ENCODE measurements at places on chromosomes 6 and 20. TPM values are rescaled to one million over a fixed set of nuclear protein-coding genes. Genes with fewer than 3 reads are reported as not detected.

DNA sequence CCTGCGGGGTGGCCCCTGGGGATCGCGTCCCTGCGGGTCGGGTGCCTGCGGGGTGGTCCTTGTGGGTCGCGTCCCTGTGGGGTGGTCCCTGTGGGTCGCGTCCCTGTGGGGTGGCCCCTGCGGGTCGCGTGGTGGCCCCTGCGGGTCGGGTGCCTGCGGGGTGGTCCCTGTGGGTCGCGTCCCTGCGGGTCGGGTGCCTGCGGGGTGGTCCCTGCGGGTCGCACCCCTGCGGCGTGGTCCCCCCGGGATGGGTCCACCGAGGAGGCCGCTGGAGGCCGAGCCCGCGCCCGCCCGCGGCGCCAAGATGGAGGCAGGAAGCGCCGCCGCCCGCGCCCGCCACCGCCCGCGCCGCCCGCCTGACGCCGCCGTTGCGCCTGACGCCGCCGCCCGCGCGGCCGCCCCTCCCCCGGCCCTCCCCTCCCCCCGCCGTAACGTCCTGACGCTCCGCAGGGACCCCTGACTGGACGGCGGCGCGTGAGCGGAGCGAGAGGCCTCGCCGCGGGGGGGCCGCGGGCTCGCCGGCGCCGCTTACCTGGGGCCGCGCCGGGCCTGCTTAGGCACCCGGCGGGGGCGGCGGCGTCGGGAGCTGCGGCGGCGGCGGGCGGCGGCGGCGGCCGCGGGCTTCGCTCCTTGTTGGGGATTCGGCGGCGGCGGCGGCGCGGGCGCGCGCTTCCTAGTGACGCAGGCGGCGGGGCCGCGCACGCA, at the start of gene GMEB2:
TSS of gene GMEB2 (minus strand) at position 678 of the 705 bp plus-strand sequence. CDS start 7,704 bp downstream, outside the sequence.
- DNase-seq: peak; percentile 16
- no peaks in the 10 kb centered on the region for H3K27me3 ChIP-seq
- H3K4me3 ChIP-seq: peak within 1 kb of the TSS; percentile 93
- H3K4me1 ChIP-seq: peaks cover 8% of the 10 kb centered on the region
- peak within 1 kb of the TSS; percentile 87 for H3K27ac ChIP-seq

- H3K4me3 ChIP-seq: no peak overlapping the region
- no peak overlapping the region for H3K27ac ChIP-seq
- no peaks in the 10 kb centered on the region for H3K36me3 ChIP-seq
- DNase-seq: no peak
- no peaks in the 10 kb centered on the region for H3K4me1 ChIP-seq
- H3K27me3 ChIP-seq: no peaks in the 10 kb centered on the region
These were observed 143.2 kb upstream of the RUNX2 start for GRCh38 chr6:45184937-45185336.

- H3K4me1 ChIP-seq: peaks cover 13% of the 10 kb centered on the region
- peaks cover 6% of the 10 kb centered on the region for H3K36me3 ChIP-seq
- H3K27ac ChIP-seq: no peak overlapping the region
- DNase-seq: no peak
- no peak overlapping the region for H3K4me3 ChIP-seq
These were observed 3.7 kb downstream of the NAA20 start for GRCh38 chr20:20020908-20021307.

GRCh38 chr6:10081957-10082356, 332.9 kb downstream of the TFAP2A start:
- no peaks in the 10 kb centered on the region for H3K36me3 ChIP-seq
- DNase-seq: no peak
- no peak overlapping the region for H3K27ac ChIP-seq
- H3K4me3 ChIP-seq: no peak overlapping the region
- H3K27me3 ChIP-seq: no peaks in the 10 kb centered on the region

DNA sequence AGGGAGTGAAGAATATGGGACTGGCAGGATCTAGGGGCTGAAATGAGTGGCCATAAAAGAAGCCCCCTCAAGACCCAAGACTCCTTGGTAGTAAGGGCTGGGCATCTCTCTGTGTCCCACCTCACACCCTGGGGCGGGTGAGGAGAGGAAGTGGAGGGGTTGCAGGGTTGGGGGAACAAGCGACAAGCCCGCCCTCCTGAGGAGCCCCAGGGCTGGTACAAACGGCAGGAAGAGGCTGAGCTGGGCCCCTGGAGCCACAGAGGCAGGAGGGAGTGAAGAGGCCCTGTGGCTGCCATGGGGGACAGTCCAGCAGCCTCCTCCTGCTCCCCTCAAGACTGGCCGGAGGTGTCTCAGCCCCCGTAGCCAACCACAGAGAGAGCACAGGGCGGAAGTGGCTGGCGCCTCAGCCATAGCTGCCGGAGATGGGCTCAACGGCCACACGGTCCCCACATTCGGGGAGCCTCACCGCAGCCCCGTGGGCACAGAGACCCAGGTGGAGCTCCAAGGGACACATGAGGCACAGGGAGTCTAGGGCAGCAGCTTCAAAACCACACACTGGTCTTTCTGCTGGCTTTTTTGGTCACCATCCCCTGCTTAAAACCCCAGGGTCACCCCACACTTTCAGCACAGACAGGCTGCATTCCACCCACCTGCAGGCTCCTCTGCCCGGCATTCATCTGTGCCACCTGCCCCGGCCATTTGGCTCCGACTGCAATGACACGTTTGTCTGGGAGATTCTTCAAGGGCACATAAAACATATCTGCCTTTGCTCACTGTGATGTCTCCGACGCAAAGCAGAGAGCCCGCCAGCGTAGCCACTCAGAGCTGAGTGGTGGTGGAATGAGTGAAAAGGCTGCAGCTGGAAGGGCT, 524 bp downstream of the C20orf203 start:
- no peaks in the 10 kb centered on the region for H3K36me3 ChIP-seq
- H3K4me3 ChIP-seq: no peak overlapping the region
- no peak overlapping the region for H3K27ac ChIP-seq
- DNase-seq: no peak
- no peaks in the 10 kb centered on the region for H3K4me1 ChIP-seq

DNA sequence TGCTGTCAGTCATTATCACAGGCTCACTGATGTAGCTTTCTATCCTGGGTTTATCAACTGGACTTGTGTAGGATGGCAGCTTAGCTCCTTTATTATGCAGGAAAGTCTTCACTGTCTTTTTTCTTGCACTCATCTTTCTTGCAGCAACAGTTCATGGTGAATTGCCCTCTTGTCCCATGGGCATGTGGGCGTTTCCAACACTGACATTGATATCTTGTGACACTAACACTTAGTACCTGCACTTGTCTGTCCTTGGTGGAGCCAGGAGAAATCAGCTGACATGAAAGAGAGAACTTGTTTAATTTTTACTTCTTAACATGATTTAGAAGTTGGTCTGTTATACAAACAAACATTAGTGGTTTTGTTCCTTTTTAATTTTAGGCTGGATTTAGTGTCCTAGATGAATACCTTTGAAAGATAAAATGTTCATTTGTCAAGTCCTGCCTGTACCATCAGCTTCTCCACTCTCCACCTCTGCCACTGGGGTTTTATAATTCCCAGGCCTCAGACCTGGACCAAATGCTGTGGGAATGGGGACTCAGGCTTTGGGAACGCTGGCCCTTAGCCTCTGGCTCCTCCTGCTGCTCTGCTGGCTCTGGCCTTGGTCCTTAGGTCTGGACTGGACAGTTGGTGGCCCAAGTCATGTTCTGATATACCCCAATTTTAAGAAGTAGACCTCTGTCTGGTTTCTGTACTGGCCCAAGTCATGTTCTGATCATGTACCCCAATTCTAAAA, 161.0 kb upstream of the LAMP5 start:
- H3K27me3 ChIP-seq: no peaks in the 10 kb centered on the region
- no peak for DNase-seq
- H3K36me3 ChIP-seq: no peaks in the 10 kb centered on the region
- H3K4me1 ChIP-seq: no peaks in the 10 kb centered on the region
- H3K27ac ChIP-seq: no peak overlapping the region
- no peak overlapping the region for H3K4me3 ChIP-seq

DNA sequence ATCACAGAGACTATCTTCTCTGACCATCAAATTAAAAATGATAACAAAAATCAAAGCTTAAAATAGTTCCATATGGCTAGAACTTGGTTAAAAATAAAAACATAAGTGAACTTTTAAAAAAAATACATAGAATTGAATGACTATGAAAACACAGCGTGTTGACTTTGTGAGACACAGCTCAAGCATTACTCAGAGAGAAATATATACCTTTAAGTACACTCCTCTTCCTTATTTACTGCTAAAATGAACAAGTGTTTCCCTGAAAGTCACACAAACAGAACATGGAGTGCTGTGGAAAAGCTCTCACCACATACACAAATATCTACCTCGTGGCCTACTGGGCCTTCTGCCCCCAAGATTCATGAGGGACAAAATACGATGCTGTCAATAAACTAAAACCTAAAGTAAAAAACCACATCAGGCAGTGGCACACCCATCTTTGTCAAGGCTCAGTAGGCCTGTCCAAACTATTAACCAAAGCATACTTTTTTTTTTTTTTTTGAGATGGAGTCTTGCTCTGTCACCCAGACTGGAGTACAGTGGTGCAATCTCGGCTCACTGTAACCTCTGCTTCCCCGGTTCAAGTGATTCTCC, 7.5 kb downstream of the FAXC start:
- no peak overlapping the region for H3K4me3 ChIP-seq
- no peaks in the 10 kb centered on the region for H3K36me3 ChIP-seq
- DNase-seq: no peak
- no peaks in the 10 kb centered on the region for H3K27me3 ChIP-seq
- no peak overlapping the region for H3K27ac ChIP-seq

The AIF1 gene
- not detected for total RNA-seq

The PSMF1 gene
- total RNA-seq: 133 TPM

Measured in astrocyte (in vitro differentiated cells and primary cell).